ENCODE measurements at places on chromosomes 3 and 15. TPM values are rescaled to one million over a fixed set of nuclear protein-coding genes. Genes with fewer than 3 reads are reported as not detected.

Gene IQCH
- 1.4 TPM for total RNA-seq

Gene BCL2A1
- total RNA-seq = 0.58 TPM

Gene ZNF660
- total RNA-seq = 0.30 TPM

Gene GP5
- 0.10 TPM for total RNA-seq

Gene LRRK1
- 2.3 TPM for total RNA-seq

Gene CYFIP1
- total RNA-seq = 46.0 TPM
